ENCODE measurements at places on chromosomes 3 and 15.

DNA sequence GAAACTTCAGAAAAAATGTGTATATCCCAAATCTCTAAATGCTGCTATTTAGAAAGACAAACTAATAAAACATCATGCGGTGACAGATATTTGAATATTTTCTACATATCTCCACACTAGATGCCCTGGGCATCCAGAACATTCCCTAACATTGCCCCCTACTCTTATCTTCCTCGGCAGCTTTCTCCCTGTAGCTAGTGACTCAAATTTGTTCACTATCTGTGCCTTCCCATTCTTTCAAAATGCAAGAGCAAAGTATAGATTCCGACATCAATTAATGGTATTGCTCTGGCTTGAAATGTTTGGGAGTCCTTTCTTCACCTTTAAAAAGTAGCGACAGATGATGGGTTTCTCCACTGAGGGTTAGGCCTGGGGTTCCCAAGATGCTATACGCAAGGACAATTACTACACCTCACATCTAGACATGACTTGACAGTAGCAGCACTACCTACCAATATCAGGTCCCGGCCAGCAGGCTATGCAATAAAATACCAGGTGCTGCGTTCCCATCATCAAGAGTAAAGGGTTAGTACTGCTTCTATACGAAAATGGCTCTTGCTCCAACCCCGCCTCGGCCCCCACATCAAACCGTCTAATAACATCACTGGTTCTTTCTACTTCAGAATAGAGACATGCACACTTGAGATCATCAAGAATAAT is 631 bp downstream of the UBR1 start:
- no peak for DNase-seq

DNA sequence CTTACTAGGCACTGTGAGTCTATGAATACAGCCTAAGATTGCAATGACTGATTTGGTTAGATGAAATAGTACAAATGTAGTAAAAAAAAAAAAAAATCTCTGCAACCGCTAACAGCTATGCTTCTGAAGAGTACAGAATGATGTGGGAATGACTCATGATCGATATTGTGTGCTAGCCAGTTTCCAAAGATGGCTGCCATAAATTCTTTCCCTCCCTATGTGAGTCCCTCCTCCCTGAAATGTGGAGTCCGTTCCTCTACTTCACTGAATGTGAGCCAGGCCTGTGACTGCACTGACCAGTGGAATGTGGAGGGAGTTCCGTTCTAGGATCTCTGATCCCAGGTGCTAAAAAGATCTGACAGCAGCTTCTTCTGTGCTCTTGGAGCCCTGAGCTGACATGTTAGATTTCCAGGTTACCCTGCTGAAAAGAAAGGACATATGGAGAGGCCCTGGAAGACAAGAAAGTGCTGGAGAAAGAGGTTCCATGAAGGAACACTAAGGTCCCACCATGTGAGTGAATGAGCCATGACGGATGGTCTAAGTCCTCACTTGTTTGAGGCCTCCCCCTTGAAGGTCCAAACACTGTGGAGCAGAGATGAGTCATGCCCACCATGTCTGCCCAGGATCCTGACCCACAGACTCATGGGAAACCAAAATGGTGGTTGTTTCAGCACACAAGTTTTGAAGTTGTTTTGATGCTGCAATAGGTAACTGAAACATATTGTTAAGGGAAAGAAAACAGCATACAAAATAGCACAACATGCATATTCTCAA is 46.3 kb downstream of the DGKG start:
- DNase-seq, result no peak

DNA sequence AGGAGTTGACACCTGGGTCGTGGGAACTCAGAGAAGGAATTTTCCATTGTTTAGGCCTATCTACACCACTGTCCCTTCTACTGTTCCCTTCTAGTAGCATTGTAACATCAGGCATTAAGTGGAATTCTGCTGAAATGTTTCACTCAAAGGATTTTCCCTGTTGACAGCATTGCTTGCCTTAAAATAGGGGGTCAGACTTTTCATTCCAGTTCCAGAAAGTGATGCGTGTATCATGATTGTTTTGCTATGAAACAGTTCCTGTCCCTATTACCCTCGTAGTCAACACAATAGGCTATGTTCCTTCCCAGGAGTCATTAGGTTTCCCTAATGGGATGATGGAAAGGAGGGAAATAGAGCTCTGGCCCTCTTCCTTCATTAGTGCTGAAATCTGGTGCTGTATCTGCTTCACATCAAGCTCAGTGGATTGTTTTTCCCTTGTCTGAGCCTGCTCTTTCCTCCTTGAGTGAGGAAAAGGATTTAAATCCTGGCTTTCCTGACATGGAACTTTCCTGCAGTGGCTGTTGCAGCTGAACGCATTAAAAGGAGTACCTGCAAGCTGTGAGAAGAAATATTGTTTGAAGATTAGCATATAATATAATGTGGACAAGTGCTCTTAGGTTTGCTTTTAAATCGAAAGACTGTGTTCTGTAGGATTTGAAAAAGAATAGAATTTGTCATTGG is 195.9 kb downstream of the KLHL25 start:
- no peak for DNase-seq

DNA sequence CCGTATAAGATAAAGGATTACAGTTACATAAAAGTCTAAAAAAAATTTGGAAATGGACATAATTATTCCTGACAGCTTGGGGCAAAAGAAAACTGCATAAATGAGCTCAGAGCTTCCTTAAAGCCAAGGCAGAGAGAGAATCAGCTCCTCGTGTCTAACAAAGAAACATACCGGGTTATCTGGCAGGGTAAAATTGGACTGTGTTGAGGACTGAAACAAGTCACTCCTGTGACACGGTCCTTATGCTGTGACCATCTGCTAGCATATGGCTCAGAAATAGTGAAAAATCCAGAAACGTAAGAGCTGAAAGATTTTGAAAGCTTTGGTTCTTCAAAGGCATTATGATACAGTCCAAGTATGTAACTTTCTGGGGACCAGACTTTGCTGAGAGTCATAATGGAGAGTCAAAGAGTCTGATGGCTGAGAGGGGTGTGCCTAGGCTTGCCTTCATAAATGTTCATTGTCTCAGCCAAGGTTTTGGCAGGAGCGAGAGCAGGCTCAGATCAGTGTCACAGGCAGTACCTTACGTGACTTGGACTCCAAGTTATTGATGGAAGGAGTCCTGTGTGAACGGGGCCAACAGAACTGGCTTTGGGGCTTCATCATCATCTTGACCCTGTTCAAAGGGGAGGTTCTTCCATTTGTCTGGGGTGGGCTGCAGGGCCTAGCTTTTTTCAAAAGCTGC is 12.5 kb downstream of the MAP6D1 start:
- no peak for DNase-seq

DNA sequence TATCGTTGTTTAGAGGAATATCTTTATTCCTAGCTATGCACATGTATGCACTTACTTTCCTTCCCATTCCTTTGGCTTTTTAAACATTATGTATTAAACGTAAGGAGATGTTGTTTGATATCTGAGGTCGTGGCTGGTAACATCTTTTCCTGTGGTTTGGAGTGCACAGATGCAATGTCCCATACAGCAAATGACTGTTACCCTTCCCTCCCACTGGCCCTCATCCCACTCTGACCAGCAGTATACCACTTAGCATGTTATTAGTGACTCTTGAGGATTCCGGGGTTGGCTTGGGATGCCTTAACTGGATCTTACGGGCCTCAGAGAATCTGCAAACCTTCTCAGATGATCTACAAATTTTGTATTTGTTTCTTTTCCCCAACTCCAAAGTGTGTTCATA is 34.5 kb downstream of the TGFBR2 start:
- DNase-seq, result no peak

DNA sequence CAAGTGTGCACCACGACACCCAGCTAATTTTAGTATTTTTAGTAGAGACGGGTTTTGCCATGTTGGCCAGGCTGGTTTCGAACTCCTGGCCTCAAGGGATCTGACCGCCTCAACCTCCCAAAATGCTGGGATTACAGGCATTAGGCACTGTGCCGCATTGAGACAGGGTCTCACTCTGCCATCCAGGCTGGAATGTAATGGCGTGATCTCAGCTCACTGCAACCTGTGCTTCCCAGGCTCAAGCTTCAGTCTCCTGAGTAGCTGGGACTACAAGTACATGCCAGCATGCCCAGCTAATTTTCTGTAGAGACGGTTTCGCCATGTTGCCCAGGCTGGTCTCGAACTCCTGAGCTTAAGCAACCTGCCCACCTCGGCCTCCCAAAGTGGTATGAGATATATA is 51.6 kb downstream of the ACAD9 start:
- no peak for DNase-seq

DNA sequence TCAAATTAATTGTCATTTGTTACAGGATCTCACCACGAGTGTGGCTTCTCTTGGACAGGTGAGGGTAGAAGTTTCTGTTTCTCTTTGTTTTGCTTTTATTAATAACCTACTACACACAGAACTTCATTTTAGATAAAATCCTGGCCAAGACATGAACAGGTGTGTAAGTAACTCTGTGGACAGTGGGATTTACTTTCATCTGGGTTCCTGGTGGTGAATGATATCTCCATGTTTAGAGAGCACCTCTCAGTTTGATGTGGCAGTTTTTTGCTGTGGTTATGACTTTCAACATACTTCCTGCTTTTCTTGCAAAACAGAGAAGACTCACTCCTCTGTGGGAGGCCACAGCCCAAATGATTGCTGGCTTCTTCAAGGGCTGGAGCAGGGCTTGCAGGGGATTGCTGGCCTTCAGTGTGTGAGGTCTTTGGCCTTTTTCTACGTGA is 71.1 kb upstream of the XCR1 start:
- DNase-seq, result no peak

DNA sequence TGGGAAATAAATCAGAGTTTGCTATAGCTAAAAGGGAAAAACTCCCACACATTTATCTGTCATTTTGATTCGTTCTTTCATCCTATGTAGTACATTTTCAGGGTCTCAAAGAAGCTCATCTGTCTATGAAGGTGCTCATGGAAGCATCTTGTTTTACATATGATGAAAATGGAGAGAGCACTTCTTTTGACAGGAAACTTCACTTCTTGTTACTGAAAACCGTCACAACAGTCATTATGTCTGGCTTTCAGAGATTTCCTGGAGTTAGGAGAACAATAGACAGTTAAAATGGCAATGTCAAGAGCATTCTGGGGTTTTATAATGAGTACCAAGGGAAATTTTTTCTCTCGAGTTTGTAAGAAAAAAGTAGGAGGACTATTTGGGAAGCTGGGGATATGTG is 83.3 kb downstream of the TMEM108 start:
- DNase-seq, result no peak

DNA sequence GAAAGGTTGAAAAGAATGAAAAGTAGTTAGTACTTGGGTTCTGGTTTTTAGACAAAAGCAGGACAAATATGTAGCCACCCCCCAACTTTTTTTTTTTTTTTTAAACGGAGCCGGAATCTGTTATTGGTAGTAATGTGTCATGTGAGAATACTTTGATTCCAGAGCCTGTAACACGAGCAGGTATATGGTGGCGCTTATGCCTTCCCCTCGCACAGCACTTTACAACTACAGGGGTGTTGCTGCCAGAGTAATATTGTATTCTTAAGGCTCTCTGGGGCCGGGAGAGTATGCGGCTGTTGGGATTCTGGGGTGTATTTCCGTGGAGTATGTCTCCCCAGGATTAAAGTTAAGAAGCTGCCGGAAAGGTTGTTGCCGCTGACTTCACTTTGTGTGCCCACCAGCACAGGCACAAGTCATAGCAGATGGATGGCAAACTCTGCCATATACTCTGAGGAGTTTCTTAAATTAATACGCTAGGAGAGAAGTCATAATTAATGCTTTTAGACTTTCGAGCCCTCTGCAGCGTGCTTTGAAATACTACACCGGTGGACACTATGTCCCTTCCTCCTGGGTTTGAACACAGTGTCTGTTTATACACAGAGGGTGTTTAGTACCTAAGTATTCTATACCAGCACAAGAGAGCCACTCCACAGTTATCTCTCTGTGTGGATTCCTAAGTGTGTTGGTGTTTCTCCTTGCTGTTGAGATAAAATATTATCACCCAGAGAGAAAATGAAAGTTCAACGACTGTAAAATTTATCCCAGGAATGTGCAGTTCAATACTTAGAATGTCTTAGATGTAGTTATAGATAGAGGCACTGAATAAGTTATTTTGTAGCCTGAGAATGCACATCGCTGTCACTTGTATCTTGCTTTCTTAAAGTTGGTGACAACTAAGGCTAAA is 1.4 kb downstream of the MBNL1 start:
- no peak for DNase-seq

GRCh38 chr3:149717391-149718056 is 34.8 kb downstream of the COMMD2 start:
- DNase-seq, result no peak

- DNase-seq, result no peak
Measured at GRCh38 chr3:154973851-154974250, 106.3 kb upstream of the MME start.

DNA sequence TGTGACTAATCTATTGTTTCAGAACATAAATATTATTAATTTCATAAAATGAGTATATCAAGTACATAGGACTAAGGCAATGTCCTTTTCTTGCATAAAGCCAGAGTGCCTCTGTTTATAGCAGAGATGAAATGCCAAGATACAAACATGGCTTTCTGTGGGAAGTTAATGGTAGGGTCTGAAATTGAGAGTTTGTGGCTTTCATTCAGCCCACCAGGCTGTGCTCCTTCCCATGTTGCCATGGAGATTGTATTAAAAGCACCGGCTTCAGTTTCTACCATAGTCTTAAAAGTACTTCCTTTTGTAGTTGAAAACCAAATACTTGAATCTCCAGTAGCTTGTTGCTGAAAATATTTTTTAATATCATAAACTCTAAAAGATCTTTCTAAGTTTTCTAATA is 114.0 kb downstream of the LRRC28 start:
- DNase-seq, result no peak

- DNase-seq, result no peak
Measured at GRCh38 chr15:27426805-27427204, 455.8 kb downstream of the GABRG3 start.

GRCh38 chr3:194137506-194138474 is 1.8 kb downstream of the HES1 start:
- DNase-seq, result no peak

- no peak for DNase-seq
Measured at GRCh38 chr3:124586126-124587052, 143.9 kb upstream of the UMPS start.

DNA sequence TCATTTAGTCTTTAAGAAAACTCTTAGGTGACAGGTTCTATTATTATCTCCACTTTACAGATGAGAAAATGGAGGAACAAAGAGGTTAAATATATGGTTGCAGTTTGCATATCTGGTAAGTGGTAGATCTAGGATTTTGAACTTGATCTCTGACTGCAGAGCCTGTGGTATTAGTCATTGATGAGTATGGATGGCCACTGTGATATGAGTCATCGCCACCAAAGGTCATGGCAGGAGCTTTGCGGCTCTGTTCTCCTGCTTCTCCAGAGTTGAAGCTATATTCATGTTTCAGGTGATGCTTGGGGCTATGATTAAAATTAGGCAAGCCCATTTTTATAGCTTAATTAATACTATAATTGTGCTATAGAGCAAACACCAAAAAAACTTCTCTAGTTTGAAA is 306.2 kb upstream of the DPPA4 start:
- DNase-seq, result no peak

- DNase-seq, result no peak
Measured at GRCh38 chr3:162994165-162994564, 1497.6 kb downstream of the OTOL1 start.

- DNase-seq, result no peak
Measured at GRCh38 chr3:72123908-72124441, 339.0 kb upstream of the PROK2 start.
